Hematopoietic multipotent progenitor cell treated with erythropoietin and hydrocortisone succinate and interleukin-3 and kit ligand, for 17 days (in vitro differentiated cells): ENCODE measurements at places on chromosomes 2 and 18.

- no peak for DNase-seq
These were observed 38.3 kb upstream of the ST3GAL5 start for GRCh38 chr2:85926931-85927661.

GRCh38 chr18:28794459-28795245 lies 617.7 kb upstream of the CDH2 start:
- DNase-seq, result no peak

GRCh38 chr2:96913398-96914202 lies 43.7 kb upstream of the SEMA4C start:
- DNase-seq, result no peak

- DNase-seq, result peak; percentile 19
These were observed 31.9 kb downstream of the C1QL2 start for GRCh38 chr2:119126650-119127049.

DNA sequence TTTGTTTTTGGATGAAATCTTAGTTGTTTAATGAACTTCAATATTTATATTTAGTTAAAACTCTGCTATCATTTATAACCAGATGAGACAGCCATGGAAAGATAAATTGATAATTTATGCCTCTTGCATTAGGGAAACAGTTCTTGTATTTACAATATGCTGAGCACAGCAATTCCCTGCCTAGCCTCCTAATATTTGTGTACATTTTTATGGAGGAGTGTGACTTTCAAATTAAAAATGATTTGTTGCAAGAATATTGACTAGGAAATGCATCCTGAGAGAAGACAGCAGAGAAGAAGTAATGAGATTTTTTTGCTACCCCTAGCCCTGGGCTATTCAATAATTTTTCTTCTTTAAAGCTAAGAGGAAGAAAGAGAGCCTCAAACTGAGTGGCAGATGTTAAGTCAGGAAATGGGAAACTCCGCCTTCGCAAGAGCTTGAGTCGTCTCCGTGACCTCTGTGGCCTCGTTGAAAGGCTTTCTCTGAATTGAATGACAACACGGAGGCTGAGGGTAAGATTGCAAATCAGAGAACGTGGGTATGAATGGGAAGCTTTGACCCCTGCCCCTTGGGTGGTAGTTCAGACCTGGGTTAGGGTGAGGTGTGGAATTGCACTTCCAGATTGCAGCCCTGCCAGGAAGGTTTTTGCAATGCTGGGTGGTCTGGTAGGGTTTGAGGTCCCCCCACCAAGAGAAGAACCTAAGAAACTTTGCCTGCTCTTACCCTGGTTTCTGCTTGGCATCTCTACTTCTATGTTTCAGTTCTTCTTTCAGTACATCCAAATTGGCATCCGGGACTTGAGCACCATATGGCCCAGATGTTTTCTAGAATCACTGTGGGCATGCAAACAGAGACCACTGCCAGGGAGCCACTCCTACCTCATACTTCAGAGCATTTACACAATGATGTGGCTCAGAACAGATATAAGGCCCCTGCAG lies 210.3 kb upstream of the RBMS1 start:
- no peak for DNase-seq

- no peak for DNase-seq
These were observed 250.4 kb upstream of the DSEL start for GRCh38 chr18:67766930-67767329.

DNA sequence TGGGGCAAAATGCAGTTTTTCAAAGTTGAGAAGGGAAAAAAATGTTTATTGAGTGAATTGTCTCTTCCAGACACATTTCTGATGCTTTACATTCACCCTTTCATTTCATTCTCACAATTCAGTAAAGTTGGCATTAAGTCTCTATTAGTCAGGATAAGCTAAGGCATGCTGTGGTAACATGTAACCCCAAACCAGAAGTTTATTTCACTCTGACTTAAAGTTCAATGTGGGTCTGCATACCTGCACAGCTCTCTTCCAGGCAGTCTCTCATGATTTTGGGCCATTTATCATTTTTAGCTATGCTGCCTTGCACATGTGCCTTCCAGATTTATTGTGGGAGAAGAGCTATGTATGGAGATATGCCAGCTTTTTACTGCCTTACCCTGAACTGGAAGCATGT lies 48.0 kb downstream of the DDX18 start:
- DNase-seq, result no peak

DNA sequence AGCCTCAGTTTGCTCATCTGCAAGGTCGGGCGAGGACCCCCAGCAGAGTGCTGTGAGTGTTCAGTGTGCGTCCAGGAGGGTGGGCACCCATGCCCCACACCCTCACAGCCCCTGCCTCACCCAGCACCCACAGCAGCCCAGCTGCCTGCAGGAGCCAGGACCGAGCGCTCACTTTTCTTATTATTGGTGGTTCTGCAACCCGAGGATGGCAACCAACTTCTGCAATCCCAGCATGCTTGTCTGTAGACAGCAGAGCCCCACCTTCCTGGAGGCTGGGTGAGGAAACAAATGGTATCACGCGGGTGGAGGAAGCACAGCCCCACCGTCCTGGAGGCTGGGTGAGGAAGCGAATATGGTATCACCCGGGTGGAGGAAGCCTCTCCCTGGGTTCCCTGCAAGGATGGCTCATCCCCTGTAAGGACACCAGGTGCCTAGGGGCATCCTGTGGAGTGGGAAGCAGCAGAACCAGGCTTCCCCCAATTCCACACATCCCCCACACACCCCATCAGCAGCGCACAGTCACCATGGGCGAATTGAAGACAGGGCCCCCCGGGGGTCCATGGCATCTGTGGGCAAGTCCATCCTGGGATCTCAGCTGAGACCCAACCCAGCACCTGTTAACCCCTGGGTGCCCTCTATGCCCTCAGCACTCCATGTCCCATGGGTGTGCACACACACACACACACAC lies 220.5 kb upstream of the RAB6C start:
- no peak for DNase-seq

GRCh38 chr2:8058652-8059051 lies 623.2 kb upstream of the ID2 start:
- DNase-seq, result no peak

GRCh38 chr2:237291138-237291792 lies 122.7 kb downstream of the COL6A3 start:
- no peak for DNase-seq

- no peak for DNase-seq
These were observed 136.3 kb downstream of the TMEM17 start for GRCh38 chr2:62369541-62370202.

DNA sequence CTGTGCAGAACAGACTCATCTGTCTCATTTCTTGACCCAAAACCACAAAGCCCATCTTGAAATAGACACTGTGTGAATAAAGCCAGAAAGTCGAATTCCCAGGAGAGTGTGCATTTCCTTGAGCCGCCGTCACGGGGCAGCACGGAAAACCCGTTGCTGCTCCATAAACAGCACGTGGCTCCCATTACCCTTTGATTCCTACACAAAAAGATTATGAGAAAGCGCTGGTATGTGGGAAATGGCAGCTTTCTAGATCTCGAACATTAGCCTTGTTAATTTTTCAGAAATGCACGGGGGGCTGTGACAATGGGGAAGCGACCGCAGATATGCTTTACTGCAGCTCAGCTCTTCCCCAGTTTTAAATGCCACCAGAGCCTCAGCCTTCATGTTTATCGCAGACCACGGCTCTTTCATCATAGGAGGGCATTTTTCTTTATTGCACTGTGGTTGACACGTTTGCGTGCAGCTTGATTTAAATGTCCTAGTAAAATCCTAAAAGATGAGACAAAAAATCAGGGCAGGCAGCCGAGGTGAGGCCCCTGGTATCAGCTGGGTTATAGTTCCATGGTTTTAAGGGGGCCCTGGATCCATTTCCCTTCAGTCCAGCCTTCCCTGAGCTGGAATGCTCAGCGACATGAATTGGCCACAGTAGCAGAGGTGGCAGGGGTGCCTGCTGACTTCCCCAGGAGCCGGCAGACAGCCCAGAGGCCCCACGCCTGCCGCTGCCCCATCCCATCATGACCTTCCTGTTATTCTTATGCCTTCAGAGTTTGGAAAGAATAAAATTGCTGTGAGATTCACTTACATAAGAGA lies 249.3 kb downstream of the NDUFA10 start:
- no peak for DNase-seq

DNA sequence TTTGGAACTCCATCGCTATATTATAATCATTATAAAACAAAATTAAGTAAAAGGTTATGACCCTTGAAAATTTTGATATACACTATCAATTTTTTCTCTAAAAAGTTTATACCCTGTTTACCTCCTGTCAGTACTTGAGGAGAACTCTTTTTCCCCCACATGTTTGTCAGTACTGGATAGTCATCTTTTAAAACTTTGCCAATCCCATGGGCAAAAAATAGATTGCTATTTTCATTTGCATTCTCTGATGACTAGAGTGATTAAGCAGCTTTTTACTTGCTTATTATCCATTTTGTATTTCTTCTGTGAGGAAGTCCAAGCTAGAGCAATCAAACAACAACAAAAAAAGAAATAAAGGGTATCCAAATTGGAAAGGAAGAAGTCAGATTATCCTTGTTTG lies 76.4 kb downstream of the DGKD start:
- no peak for DNase-seq

DNA sequence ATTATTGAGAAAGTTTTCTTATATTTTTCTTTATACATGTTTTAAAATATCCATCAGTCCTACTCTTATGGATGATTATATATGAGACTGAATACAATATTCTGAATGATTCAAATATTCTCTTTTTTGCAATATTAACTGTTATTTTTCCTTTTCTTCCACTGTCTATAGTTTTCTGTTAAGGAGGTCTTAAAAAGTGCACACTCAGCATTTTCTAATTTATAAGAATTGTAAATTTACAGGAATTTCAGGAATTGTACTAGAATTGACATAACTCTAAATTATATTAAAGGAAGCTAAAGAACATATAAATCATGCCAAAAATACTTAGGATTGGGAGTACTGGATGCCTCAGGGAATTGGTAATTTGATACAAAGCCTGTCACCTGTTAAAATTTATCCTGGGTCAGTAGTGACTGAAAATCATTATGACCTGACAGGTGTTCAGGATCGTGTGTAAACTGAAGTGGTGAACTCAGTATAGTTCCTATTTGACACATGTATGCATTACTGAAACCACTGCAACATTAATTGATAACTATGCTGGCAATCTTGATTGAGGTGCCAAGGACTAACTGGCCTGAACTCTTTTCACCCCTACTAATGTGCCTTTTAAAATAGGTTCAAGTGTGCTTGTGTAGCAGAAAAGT lies 30.4 kb downstream of the MSTN start:
- DNase-seq, result no peak

GRCh38 chr18:80159713-80160636 lies 50.9 kb downstream of the ADNP2 start:
- DNase-seq, result peak; percentile 10

GRCh38 chr2:53527056-53527455 lies 240.5 kb upstream of the CHAC2 start:
- no peak for DNase-seq

DNA sequence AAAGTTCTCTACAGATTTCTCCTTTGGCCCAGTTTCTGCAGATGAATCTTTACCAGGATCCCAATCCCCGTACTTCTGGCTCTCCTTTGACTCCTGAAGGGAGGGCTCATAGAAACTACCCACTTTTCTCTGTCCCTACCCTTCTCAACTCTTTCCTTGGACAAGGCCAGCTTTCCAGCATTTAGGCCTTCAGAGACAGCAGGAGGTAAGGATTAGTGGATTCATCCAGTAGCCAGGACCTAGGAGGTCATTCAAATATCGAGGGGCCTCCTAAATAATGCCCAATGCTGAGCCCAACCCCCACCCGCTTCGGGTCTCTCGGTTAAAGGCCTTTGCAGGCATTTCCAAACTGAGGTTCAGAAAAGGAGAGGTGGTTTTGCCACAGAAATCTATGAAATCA lies 4.8 kb upstream of the ZNF532 start:
- no peak for DNase-seq

DNA sequence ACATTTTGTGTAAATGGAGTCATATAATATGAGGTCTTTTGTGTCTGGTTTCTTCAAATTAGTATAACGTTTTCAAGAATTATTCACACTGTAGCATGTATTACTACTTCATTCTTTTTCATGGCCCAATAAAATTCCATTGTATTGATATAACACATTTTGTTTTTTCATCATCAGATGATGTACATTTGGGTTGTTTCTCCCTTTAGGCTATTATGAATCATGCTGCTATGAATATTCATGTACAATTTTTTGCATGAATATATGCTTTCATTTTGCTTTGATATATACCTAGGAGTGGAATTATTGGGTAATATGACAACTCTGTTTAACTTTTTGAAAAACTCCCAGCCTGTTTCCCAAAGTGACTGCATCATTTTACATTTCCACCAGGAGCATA lies 220.2 kb downstream of the NR4A2 start:
- DNase-seq, result no peak

DNA sequence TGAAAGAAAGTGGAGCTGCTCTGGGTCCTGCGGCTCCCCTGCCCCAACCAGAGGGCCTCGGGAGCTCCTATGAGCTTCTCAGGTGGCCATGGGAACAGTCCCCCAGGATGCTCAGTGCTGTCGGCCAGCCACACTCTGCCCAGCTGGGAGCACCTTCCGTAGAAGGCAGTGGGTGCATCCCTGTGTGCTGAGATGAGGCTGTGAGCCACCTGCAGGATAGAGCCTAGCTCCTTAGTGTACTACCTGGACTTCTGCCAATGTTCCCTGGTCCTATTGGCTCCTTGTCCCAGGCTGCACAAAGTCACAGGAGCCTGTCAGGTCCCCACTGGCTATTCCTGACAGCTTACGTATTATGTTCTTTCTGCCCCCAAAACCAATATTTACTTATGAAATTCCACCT lies 16.1 kb downstream of the PRELID3A start:
- DNase-seq, result no peak

DNA sequence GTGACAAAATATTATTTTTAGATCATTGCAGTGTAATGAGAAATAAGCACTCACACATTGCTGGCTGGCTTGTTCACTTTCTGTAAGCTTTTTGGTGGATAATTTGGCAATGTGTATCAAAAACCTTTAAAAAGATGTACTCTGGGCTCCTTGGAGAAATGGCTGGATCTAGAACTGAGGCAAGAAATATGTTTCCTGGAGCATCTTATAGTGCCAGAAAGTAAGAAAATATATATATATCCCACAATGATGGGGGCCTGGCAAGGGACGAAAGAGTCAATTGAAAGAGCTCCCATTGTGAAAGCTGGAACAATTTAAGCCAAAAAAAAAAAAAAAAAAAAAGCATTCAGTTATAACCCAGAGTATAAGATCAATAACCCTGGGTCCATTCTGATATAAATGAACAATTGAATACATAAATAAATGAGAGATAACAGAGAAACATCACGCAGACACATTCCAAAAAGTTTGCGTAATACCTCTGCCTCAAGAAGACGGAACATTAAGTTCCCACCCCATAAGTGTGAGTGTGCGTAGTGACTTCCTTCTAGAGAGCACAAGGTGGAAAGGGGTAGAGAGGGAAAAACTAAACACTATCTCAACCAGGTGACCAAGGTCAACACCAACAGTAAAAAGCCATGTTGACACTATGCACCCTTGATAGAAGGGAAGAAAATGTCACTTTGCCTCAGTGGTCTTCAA lies 77.5 kb downstream of the BIN1 start:
- DNase-seq, result no peak

DNA sequence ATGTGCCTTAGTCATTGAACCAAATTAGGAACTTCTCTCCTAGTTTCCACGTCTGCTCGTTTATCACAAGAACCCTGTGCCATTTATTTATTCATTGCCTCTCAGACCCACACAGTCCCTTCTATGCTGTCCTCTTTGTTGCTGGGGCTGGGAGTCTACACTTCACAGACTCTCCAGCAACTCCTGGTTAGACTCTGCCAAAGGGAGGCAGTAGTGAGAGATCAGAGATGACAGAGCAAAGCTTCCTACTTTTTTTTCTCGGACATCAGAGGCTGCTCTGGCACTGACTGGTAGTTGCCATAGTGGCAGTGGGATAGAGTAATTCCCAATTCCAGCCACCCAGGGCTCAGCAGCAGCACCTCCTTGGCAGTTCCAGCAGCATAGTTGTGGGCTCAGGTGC lies 277.5 kb downstream of the BCL11A start:
- no peak for DNase-seq
